CD4-positive, alpha-beta T cell (primary cell): ENCODE measurements at places on chromosomes 7 and 10. TPM values are rescaled to one million over a fixed set of nuclear protein-coding genes. Genes with fewer than 3 reads are reported as not detected.

MYOZ1 gene
- total RNA-seq = not detected

TSPAN15 gene
- total RNA-seq = 2.5 TPM

ABCB1 gene
- total RNA-seq = 10.6 TPM

PLEKHS1 gene
- 0.08 TPM for total RNA-seq

RALA gene
- total RNA-seq = 24.5 TPM

GRID1 gene
- not detected for total RNA-seq

FOXP2 gene
- not detected for total RNA-seq

DBF4 gene
- 61.9 TPM for total RNA-seq

LIPJ gene
- not detected for total RNA-seq

SPDYE9 gene
- not detected for total RNA-seq

DNAAF5 gene
- total RNA-seq = 6.1 TPM
